ENCODE measurements at places on chromosomes 1 and 21.

DNA sequence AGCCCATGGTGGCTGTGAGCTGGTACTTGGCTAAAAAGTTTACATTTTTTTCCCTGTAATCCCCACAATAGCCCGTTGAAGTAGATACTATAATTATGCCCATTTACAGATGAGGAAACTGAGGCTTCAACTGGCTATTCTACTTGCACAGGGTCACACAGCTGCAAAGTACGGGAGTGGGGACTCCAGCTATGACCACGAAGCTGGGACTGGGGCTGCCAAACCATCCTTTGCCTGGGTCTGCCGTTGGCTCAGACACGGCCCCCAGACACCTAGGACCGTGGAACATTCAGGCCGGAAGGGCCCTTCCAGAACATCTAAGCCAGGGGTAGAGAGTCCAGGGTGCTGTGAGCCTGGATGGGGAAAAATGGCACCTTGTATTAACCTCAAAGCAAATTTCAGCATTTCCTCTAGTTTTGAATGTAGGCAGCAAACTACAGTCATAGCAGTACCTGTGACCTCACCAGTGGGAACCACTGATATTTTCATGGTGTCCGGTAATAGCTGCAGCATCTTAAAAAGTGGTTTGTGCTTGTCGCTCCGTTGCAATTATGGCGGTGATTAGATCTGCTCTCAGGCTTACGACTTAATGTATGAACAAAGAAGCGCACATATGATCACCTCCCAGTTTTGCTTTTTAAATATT lies 4.3 kb downstream of the TP73 start:
- no peak for DNase-seq

DNA sequence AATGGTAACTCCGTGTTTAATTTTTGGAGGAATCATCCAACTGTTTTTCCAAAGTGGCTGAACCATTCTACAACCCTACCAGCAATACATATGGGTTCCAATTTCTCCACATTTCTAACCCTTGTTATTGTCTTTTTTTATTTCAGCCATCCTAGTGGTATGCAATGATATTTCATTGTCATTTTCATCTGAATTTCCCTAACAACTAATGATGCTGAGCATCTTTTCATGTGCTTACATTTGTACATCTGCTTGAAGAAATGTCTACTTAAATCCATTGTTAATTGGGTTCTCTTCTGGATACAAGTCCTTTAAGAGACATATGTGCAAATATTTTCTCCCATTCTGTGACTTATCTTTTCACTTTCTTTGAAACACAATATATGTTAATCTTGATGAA lies 43.3 kb downstream of the EPRS1 start:
- DNase-seq = no peak

DNA sequence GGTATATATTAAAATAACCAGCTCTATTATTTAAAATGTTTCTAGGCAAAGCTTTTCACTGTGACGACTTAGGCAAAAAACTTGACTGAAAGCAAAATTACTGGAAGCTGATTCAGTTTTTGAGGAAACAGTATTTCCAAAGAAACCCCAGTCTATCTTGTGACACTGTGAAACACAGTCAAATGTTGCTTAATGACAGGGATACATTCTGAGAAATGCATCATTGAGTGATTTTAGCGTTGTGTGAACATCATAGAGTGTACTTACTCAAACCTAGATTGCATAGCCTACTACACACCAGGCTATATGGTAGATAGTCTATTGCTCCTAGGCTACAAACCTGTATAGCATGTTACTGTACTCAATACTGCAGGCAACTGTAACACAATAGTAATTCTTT lies 116.9 kb upstream of the KCNK1 start:
- no peak for DNase-seq

DNA sequence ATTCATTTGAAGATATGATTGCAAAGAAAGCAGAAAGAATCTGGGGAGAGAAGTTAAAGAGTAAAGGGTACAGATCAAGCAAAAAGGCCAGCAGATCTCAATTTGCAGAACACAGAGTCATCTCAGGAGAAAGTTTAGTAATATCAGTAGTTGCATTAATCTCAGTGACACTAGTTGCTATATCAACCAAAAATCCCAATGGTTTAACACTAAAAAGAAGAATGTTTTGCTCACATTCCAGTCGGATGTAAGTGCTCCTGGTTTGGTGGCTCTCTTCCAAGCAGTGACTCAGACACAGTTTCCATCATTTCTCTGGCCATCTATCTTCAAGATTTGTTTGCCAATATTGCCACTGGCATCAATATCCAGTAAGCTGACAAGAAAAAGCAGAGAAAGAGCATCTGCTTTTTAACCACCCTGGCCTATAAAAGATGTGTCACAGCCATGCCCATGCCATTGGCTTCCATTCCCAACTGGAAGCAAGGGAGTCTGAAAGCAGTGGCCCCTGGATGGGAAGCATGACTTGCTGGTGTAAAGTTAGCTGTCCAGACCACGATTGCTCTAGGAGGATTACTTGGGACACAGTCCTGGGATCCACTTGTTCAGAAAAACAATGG lies 45.5 kb upstream of the AIM2 start:
- DNase-seq = no peak

DNA sequence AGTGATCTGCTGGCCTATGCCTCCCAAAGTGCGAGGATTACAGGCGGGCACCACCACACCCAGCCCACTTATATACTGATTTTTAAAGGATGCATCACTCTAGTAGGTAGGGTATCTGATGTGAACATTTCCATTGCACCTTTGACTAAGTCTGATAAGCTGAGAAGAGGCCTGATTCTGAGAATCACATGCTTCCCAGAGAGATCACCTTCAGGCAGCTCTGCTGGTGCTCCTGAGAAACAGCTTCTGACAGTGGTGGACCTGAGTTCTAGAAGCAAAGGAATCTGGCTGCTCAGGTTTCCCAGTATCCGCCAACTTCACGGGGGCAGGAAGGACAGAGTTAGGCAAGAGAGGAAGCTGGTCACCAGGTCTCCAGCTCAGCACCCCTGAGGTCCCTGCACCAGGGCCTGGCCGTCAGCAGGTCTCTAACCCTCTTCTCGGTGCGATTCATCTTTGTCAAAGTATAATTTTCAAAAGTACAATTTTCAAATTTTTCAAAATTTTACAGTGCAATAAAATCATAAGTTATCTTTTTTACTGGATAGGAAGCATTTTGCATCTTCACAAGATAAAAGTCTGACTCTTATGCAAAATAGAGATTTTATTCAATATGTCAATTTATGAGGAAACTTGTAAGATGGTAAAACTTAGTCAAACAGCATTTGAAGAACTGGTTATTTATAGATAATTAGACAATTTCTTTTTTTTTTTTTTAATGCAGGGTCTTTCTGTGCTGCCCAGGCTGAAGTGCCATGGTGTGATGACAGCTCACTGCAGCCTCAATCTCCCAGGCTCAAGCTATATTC lies 25.8 kb upstream of the MPZL1 start:
- DNase-seq = no peak

- no peak for DNase-seq
Observed at GRCh38 chr1:40973912-40974311, 5.6 kb upstream of the CTPS1 start.

- no peak for DNase-seq
Observed at GRCh38 chr1:147504801-147505311, 36.4 kb upstream of the BCL9 start.

DNA sequence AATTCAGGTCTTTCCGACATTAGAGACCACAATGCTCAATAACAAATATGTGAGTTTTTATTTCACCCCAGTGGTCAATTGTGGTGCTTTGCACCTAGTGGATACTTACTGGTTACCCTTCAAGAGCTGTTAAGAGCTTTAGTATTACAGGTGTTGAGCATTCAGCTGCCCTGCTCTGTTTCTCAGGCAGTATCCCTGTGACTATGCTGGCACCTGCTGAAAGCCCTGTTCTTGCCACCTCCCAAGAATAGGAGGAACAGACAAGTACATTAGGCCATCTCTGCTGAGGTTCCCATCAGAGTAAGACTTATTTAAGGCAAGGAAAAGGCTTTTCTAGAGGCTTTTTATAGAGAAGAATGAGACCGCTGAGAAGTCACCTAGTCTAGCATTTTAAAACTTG lies 60.8 kb downstream of the NOS1AP start:
- DNase-seq = no peak

GRCh38 chr1:43757343-43758053 lies 50.2 kb downstream of the ST3GAL3 start:
- DNase-seq = no peak

GRCh38 chr1:235650341-235651169 lies 971 bp upstream of the GNG4 start:
- DNase-seq = no peak

GRCh38 chr1:150841626-150842025 lies 33.6 kb upstream of the CTSK start:
- no peak for DNase-seq

- DNase-seq = no peak
Observed at GRCh38 chr1:53948291-53948690, 2.1 kb downstream of the LRRC42 start.

GRCh38 chr1:51298322-51298705 lies 32.0 kb downstream of the TTC39A start:
- no peak for DNase-seq

GRCh38 chr1:163263818-163264655 lies 57.7 kb upstream of the NUF2 start:
- DNase-seq = no peak

DNA sequence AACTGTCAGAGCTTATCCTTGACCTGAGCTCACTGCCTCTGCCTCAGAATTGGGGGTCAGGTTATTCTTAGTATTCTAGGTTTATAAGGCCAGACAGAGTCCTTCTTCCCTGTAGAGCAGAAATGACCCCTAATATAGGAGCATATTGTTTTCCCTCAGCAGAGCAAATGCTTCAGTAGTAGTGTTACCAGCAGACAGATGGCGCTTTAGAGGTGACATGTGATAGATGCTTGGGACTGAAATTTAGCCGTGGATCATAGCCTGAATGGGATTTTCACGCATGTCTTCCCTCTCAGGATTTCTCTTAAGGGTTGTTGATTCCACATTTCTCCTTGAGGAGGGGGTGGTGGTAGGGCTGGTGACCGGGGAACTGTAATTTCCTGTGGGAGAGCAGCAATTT lies 24.5 kb downstream of the ADARB1 start:
- no peak for DNase-seq

DNA sequence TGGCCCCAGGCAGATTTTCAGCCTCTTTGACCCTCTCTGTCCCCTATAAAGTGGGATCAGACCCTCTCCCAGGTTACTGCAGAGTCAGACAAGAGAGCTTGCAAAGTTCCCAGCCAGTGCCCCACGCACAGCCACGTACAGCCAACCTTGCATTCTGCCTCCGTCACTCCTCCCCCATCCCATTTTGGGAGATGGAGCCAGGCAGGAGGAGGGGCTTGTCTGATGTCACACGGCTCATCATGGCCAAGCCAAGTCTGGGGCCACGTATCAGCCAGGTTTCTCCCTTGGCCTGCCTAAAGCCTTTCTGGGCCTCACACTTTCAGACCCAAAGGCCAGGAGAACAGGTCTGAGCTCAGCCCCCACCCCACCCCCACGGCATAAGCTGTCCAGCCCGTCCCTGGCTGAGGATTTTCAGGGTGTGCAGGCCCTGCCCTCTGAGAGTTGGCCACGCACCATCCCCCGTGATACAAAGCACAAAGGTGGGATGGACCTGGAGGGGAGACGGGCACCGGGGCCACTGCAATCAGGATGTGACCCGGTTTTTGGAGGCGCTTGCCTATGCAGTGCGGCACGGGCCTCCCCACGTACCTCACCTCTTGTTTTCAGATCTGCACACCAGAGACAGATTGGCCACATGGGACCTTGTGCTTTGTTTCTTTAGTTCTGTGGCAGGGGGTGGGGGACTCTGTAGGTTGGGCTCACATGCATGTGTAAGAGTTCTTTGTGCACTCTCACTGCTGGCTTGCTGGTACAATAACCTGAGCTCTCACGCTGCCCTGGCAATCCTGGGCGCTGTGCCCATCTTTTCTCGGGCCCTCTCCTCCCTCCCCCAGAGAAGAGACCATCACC lies 47.6 kb downstream of the TRIM11 start:
- no peak for DNase-seq

GRCh38 chr1:98813738-98814309 lies 152.3 kb downstream of the SNX7 start:
- DNase-seq = no peak

DNA sequence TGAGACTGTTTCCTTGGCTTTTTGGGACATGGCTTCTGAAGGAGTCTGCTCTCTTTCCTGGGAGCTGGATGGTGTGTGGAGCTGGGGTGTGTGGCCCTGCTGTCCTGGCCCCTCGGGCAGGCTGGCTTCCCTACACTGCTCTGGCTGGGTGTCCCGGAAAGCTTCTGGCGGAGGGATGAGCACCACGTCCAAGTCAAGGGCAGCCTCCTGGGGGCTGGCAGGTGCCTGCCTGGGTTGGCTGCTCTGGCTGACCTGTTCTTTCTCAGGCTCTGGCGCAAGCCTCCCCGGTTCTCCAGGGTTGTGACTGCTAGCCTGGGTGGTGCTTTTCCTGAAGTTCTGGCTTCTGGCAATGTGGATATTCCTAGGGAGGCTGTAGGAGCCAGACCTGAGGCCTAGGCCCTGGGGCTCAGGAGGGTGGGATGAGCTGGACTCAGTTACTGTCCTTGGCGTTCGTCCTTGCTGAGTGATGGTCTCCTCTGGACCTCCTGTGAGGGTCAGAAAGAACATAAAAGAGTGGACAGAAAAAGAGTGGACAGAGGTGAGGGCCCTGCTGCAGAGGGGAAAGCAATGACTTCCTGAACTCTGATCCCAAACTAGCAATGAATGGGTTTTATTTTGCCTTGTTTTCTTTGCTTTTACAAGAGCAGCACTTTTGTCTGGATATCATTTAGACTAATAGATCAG lies 9.4 kb downstream of the C1orf116 start:
- DNase-seq = no peak

- no peak for DNase-seq
Observed at GRCh38 chr1:192538407-192539296, 36.9 kb upstream of the RGS1 start.

GRCh38 chr21:31366825-31367224 lies 22.8 kb upstream of the TIAM1 start:
- DNase-seq = no peak

- DNase-seq = no peak
Observed at GRCh38 chr1:218476385-218476784, 131.2 kb downstream of the TGFB2 start.

Data from activated naive CD4-positive, alpha-beta T cell (primary cell).